ENCODE measurements at places on chromosomes 1 and 21.

DNA sequence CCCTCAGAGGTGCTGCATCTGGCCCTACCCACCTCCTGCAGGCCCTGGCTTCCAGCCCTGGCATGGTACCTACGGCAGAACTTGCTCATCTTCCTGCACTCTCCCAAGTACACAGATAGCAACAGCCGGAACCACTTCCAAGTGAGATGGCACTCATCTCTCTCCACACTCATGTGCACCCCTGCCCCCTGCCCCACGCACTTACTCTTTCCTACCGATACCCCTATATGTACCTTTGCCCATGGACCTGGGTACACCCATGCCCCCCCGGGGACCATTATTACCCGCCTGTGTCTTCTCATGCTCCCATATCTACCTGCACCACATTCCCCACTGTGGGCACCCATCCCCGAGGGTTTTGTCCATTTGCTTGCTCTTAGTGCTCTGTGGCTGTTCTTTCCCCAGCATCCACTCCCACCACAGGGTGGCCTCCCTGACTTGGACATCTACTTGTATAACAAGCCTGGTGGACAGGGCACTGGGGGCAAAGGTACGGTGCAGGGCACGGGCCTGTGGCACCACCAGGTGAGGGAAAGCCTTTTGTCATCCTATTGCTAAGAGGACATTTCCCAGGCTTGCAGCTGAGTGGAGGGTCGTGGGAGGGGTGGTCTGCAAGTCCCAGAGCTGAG lies 14.7 kb downstream of the HYI start:
- no peak for DNase-seq

DNA sequence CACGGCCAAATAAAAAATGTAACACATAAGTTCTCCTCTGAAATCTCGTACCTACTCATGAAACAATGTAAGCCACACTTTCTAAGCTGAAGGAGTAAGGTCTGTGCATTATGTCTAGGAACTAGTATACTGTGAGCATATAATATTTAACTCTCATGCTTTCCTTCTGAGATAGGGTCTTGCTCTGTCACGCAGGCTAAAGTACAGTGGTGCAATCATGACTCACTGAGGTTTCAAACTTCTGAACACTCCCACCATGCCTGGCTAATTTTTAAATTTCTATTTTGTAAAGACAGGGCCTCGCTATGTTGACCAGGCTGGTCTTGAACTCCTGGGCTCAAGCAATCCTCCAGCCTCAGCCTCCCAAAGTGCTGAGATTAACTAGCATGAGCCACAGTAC lies 71.3 kb downstream of the AHCTF1 start:
- DNase-seq, result no peak

- no peak for DNase-seq
Observed at GRCh38 chr1:151056149-151056548, 3.3 kb downstream of the CDC42SE1 start.

DNA sequence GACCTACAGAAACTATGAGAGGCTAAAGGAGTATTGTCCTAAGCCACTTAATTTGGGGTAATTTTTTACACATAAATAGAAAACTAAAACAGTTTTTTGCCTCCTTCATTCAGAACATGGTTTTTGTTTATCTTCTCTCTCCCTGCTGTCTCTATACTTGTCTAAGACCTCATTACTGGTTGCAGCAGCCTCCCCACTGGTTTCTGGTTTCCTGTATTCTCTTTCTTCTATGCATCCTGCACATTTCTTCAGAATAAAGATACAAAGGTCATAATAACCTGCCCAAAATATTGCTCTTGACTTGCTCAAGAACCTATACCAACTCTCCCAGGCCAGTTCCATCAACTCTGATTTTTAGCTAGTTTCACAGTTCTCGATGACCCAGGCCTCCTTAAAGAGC lies 19.8 kb upstream of the BOLA1 start:
- no peak for DNase-seq

GRCh38 chr1:8047112-8047511 lies 21.0 kb upstream of the ERRFI1 start:
- no peak for DNase-seq

DNA sequence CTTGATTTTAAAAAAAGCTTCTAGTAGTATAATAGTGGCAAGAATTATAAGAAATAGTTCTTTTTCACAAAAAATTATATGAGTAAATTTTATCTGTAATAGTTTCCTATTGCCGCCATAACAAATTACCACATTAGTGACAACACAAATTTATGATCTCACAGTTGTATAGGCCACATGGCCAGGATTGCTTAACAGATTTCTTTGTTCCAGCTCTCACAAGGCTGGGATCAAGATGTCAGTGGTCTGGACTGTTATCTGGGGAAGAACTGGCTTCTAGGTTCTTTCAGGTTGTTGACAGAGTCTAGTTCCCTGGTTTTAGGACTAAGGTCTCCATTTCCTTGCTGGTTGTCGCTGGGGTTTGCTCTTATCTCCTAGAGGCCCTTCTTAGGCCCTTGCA lies 236.4 kb downstream of the USP25 start:
- no peak for DNase-seq

- no peak for DNase-seq
Observed at GRCh38 chr1:33332357-33332789, 11.5 kb upstream of the A3GALT2 start.
